Kidney (tissue), 22 donors: ENCODE measurements at places on chromosomes 3 and 15. TPM values are rescaled to one million over a fixed set of nuclear protein-coding genes. Genes with fewer than 3 reads are reported as not detected.

DNA sequence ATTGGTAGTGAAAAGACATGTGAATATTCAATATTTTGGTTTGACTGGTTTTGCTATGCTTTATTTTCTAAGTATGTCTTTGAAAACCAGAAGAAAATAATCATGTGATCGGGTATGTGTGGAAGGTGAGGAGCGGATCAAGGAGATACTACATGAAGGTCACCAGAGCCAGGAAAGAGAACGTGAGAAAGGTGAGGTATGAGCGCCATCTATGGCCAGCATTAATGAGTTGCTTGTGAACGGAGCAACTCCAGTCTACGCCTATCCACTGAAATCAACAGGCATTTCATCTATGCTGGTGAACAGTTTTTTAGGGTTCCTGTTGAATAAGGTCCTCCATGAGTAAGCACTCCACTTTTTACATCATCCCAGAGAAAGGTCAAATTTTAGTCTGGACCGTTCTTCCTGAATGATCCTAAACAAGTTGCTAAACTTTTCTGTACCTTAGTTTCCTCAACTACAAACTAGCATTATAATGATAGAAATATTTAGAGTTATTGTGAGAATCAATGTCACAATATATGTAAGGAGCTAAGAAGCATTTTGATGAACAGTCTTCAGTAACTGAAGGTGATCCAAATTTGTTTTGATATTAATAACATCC is 1435.2 kb upstream of the CADM2 start:
- DNase-seq = peak; percentile 73

Gene CRABP1
- polyA plus RNA-seq = 61.0 TPM

Gene TMEM42
- 33.6 TPM for polyA plus RNA-seq

DNA sequence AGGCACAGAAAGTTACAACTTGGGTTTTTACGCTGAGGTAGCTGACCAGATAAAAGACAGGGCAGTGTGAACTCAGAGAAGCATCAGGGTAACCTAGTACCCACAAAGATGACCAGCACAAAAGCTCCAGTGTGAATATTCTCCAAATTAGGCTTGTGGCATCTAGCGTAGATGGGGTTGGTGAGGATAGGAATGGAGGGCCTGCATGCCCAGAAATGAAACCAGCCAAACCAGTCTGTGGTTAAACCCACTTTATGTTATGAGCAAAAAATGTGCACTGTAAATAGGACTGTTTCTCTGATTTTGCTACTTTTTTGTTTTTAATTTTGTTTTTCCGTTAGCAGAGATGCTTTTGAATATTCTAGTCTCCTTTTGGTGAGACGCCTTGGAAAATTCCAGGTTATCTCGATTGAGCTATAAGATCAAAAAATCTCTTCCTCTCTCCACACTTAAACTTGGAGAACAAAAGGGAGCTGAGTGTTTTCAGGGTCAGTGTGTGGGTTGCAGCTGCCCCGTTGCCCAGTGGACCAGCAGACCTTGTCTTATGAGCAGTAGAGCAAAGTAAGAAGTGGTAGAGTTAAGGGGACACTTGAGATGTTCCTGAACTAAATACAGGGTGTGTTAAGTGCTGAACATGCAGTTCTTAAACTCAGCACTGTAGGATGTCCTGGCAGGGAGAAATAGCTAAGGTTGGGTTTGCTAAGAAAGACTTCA is 132.9 kb downstream of the C3orf38 start:
- no peak for DNase-seq
